NCI-H187 treated with DMSO at 0.1 percent for 48 hours (cell line): ENCODE measurements at places on chromosomes 11 and 22.

- DNase-seq, result no peak
Observed at GRCh38 chr11:113521737-113522517, 46.7 kb upstream of the DRD2 start.

DNA sequence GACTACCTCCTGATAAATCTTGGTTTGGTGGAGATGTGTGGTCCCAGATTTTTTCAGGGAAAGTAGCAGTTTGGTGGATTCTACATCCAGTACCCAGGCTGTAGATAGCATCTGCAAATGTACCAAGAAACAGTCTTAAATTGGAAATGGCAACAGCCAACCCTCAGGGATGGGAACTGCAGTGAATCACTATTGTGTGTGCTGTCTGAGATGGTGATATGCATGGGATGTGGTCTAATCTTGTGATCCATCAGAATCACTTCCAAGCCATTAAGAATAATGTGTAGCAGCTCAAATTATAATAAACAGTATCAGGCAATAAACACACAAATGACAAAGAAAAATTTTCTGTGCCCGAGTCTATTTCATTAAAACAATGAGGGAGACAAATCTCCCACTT is 3.4 kb downstream of the OLFML1 start:
- no peak for DNase-seq

- no peak for DNase-seq
Observed at GRCh38 chr11:76694664-76695063, 24.1 kb upstream of the LRRC32 start.

DNA sequence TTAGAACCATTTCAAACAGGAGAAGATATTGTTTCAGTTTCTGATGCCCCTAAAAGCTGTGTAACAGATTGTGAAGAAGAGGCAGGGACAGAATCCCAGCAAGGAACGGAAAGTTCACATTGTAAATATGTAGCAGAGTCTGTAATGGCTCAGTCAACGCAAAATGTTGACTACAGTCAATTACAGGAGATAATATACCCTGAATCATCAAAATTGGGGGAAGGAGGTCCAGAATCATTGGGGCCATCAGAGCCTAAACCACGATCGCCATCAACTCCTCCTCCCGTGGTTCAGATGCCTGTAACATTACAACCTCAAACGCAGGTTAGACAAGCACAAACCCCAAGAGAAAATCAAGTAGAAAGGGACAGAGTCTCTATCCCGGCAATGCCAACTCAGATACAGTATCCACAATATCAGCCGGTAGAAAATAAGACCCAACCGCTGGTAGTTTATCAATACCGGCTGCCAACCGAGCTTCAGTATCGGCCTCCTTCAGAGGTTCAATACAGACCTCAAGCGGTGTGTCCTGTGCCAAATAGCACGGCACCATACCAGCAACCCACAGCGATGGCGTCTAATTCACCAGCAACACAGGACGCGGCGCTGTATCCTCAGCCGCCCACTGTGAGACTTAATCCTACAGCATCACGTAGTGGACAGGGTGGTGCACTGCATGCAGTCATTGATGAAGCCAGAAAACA is 40.8 kb downstream of the IGLL1 start:
- peak; percentile 23 for DNase-seq

DNA sequence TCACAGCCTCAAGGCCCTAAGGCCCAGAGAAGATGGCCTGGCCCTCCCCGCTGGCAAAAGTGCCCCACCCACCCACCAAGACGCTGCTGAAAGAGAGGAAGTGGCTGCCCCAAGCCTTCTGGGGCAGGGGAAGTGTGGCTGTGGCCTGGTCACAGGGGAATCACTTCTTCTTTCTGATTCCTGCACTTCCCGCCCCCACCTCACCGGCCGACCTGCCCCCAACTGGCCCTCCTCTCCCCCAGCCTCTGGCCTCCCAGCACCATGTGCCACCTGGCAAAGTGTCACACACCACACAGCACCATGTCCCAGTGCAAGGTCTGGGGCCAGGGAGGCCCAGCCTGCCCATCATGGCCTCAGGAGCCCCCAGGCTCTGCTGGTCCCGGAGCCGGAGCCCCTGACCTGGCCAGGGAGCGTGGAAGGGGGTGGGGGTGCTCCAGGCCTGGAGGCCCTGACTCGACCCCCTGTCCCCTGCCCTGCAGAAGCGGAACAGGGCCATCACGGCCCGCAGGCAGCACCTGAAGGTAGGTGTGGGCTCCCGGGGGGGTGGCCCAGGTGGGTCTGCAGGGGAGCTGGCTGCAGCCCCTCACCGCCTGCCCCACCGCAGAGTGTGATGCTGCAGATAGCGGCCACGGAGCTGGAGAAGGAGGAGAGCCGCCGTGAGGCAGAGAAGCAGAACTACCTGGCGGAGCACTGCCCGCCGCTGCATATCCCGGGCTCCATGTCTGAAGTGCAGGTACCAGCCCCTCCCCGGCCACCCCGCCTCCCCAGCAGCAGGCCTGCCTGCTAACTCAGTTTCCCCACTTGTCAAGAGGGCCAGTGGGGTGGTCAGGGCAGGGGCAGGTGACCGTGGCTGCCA is 1.4 kb downstream of the TNNI2 start:
- no peak for DNase-seq

- DNase-seq, result no peak
Observed at GRCh38 chr11:124533626-124534025, 9.8 kb downstream of the OR8B12 start.

DNA sequence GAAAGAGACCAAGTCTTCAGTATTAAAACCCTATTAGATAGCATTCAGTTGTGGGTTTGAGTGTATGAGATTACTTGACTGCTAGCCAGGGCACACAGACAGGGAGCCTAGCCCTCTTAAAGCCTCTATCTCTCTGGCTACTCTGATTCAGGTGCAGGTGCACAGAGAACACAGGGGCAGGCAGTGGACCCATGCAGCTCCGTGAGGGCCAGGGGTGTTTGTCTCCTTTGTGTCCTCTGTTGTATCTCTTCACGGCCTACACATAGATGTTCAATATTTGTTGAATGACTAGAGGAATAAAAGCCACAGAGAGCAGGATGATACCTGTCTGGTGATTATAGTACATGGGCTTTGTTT is 21.5 kb upstream of the AIFM3 start:
- DNase-seq, result no peak

GRCh38 chr11:64881476-64881875 is 3.1 kb upstream of the EHD1 start:
- DNase-seq, result no peak
